ENCODE measurements at places on chromosomes 16 and 17.

- no peak for DNase-seq
Observed at GRCh38 chr16:58012481-58012880, 11.3 kb downstream of the USB1 start.

DNA sequence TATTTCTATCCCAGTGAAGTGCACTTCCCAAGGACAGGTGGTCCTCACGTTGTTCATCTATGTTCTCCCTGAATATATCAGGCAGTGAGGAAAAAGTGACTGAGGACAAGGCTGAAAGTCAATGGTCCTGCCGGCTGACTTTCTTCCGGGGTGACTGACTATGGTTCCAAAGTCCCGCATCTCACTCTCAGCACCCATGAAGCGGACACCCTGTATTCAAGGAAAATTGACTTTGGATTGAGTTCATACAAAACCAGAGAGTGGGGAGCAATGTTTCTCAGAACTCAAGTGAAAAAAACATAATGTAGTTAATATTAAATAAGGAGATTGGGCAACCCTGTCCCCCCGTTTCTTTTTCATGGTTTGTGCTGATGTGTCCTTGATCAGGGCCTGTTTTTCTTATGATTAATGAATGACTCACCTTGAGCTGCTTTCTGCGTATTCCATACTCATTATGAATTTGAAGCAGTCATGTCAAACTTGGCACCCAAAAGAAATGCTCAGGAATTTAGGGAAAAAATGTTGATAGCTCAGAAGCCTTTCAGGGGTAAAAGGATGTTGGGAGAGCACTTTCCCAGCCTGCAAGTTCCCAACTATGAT, 184.0 kb downstream of the CYLD start:
- DNase-seq = no peak

GRCh38 chr16:17567455-17567854, 96.7 kb upstream of the XYLT1 start:
- no peak for DNase-seq

DNA sequence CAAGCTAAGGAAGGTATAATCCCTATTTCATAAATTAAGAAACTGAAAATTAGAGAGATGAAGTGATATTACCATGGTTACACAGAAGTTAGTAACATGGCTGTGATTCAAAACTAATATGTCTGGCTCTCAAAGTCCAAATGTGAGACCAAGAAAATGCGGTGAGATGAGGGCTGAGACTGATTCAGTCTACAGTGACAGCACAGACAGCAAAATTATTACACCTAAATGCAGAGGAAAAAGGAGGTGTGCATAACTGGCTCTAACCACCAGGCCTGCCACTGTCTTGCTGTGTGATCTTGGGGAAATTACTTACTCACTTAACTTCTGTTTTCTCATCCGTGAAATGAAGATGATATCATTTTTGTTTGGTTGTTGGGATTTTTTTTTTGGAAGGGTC, 270.0 kb upstream of the SOX9 start:
- no peak for DNase-seq

- no peak for DNase-seq
Observed at GRCh38 chr16:65786916-65787315, 579.6 kb upstream of the CDH5 start.

- no peak for DNase-seq
Observed at GRCh38 chr16:17329391-17329790, 141.4 kb downstream of the XYLT1 start.

GRCh38 chr17:19948116-19948943, 29.3 kb downstream of the AKAP10 start:
- DNase-seq = no peak

DNA sequence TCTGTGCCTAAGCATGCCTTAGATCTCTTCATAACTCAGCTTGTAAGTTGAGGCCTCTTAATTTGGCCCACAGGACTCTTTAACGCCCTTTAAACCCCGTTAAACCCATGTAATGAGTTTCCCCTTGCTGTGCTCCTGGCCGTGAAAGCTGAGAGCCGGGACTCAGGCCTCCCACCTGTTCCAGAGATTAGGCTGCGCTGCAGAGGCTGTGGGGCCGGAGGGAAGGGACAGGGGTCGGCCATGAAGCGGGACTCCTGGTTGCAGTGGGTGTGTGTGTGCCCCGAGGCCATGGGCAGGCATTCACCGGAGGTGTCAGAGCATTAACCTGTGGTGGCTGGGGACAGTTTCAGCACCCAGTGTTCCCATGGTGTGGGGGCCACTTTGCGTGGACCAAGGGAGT, 150.8 kb upstream of the IRX3 start:
- DNase-seq = no peak

DNA sequence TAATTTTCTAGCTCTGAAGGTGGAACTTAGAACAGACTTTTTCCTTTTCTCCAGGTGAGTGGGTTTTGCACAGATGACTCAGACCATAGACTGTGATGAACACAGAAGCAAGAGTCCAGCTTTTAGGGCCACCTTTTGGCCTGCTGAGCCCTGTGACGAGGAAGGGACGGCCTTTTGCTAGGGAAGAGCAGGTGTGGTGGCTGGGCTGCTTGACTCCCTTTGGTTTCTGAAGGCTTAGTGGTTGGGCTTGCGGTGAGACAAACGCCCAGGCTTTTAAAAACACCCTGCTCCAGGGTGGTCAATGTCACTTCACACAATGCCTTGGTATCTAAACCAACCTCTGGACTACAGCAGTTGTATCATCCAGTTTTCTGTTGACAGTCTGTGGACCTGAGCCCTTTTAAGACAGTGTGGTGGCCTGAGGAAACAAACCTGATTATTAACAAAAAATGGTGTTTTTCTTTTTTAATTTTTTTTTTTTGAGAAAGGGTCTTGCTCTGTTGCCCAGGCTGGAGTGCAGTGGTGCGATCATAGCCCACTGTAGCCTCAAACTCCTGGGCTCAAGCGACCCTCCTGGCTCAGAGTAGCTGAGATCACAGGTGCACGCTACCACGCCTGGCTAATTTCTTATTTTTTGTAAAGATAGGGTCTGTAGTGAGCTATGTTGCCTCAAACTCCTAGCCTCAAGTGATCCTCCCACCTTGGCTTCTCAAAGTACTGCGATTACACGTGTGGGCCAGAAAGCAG, 134.0 kb downstream of the SNX29 start:
- no peak for DNase-seq

GRCh38 chr16:10989559-10989958, 45.2 kb downstream of the CLEC16A start:
- DNase-seq = no peak

- no peak for DNase-seq
Observed at GRCh38 chr16:88195269-88195705, 187.5 kb upstream of the ZNF469 start.

DNA sequence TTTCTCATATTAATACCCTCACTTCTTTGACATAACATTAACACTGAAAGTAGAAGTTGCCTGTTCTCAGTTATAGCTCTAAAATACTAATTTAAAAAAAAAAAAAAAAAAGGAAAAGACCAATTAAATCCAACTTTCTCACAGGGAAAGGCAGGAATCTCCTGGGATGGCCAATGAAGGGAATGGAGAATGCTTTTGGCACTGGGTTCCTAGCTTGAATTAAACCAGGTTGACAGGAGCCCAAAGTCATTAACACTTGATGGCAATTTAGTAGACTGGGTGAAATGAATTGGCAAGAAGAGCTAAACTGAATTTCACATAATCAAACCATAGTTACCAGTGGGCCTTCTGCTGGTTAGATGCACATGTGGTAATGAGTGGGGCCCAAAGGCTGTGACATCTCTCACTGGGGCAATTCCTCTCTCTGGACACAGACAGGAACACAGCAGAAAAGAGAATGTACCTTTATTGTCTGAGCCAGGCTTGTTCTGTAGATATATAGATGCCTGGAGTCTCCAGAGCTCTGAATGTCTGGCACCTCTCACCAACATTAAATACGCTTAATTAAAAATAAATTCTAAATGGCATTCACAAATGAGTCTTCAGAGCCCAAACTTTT, 37.6 kb downstream of the NXPH3 start:
- DNase-seq = no peak

DNA sequence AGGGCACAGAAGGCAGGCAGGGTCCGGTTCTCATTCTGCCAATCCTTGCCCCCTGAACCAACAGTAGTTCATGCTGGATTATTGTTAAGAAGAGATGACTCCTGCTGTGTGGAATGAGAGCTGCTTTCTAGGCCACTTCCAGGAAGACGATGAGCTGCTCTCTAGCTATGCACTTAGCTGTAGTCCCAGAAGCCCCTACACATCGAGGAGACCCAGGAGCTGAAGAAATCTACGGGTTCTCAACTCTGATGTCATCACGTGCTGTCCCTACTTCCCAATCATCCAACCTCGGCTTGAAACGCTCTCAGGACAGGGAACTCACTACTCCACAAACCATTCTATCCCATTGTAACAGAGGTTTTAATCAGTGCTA, 29.0 kb upstream of the EMP2 start:
- DNase-seq = no peak

- no peak for DNase-seq
Observed at GRCh38 chr17:73701701-73702100, 57.5 kb upstream of the SDK2 start.

GRCh38 chr17:14919094-14919493, 346.0 kb downstream of the PMP22 start:
- no peak for DNase-seq

DNA sequence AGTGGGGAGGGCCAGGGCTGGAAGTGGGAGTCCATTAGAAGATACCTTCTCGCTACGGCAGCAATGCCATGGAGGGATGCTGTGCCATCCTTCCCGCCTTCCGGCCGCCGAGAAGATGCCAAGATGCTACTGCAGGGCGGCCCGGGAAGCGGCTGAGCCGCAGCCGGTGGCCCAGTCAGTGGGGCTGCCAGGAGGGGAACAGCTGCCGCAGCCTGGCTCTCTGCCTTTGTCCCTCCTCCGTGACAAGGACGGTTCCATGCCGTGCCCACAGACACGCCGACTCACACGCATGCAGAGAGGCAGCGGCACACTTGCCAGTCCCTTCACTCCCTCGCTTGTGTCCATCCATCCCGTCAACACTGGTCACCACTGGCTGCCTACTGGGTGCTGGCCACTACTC, 20.2 kb upstream of the NCBP3 start:
- DNase-seq = no peak

DNA sequence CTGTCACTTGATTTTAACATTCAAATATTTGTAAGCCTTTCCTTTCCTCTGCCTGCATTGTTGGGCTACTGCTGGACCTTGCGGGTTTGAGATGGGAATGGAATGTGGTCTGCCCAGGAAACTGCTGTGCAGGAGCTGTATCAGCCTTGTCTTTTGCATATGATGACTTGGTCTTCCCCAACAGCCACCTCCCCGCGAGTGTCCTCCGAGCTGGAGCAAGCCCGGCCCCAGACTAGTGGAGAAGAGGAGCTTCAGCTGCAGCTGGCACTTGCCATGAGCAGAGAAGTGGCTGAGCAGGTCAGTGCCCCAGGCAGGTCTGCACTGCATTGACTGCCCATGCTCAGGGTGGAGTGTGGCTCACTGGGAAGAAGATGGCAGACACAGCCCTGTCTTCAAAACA, 52.8 kb downstream of the B9D1 start:
- DNase-seq = no peak

GRCh38 chr17:79438058-79438457, 172.8 kb downstream of the RBFOX3 start:
- DNase-seq = no peak

GRCh38 chr17:8465356-8465755, 29.7 kb downstream of the NDEL1 start:
- DNase-seq = no peak

DNA sequence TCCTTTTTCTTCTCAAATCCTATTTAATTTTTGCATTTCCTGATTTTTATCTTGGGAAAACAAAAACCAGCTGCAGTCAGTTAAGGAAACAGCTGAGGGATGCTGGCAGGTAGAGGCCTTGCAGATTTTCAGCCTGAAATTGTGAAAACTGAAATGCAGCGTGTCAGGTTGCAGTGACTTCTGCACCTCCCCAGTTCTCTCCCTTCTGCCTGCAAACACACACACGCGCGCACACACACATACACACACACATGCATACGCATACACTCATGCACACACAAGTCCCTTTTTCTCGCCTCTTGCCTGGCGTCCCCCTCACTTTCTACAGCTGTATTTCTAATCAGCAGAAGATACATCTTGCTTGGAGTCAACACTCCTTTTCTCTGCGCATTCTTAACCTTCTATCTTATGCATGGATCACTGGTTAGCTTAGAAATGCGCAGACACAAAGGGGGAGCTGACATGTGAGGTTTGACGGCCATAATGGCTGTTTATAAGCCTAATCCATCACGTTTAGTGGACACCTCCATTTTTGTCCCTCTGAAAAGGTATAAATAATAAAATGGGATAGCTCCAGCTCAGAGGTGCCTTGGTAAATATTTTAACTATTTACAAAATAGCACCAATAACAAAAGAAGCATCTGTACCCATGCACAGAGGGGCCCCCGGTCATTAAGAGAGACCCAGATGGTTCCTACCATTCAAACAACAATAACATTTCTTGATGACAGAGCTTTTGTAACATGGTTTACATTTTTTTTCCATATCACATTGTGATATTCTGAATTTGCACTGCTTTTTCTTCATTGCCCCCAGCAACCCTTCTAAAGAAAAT, 392.1 kb upstream of the SALL1 start:
- no peak for DNase-seq

- DNase-seq = no peak
Observed at GRCh38 chr17:69969897-69970296, 105.1 kb upstream of the KCNJ16 start.

All from CD4-positive, alpha-beta T cell treated with Interleukin-4 for 1 hour (primary cell).